ENCODE measurements at places on chromosomes 1 and 21.

GRCh38 chr1:36609241-36610027 lies 126.7 kb upstream of the CSF3R start:
- no peak for DNase-seq

GRCh38 chr1:156534424-156535060 lies 34.0 kb upstream of the MEF2D start:
- no peak for DNase-seq

DNA sequence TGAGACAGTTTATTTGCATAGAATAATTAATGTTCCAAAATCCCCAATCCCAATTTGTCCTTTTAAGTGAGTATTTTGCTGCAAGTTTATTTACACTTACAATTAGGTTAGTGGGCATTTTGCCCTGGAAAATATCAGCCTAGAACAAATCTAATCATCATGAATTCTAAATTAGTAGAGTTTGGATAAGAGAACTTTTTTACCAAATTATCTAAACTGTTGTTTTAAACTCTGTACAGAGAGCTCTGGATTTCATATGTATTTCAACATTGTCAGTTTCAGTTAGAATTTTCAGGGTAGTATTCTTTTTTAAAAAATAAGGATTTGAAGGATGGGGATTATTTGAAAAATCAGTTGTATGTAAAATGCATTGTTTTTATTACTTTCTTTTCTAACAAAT lies 27.8 kb upstream of the UBE2U start:
- no peak for DNase-seq

DNA sequence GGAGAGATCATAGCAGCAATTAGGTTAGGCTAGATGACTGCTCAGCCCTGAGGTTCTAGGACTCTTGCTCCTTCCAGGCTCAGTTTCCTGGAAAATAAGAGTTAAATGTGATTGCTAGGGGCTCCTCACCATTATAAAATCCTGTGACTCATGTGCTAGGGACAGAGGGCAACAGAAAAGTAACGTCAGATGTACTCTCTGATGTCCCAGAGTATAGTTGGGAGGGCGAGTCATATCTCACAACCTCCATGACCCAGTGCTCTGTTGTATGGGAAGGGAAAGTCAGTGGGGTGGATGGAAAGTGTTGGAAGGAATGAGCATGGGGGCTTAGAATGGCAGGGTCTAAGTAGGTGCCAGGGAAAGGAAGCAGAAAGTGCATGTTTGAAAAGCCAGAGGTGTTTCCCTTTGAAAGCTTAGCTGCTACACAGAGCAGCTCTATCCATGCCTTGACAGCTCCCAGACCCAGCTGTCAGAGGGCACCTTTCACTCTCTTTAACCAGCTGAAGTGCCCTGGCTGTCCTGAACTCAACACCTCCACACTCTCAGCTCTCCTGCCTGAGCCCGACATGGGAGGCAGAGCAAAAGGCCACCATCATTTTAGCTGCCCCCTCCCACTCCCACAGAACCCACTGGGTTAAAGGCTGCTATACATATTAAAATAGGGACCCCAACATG lies 11.6 kb downstream of the GJA5 start:
- no peak for DNase-seq

DNA sequence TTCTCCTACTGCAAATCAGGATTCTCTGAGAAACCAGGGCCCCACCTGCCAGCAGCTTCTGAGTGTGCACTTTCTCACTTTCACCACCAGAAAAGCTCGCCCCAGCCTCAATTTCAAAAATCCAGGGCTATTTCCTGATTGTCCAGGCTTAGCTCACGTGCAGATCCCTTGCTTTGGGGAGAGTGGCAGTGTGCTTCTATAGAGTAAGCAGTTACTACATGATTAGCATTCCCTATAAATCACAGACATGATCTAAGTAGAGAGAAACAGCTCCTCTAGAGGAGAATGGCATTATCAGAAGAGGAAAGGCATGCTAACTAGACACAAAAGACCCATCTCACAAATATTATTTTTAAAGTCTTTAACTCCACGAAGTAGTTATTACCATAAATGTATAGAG lies 456.0 kb upstream of the PKN2 start:
- no peak for DNase-seq

- DNase-seq = no peak
Measured at GRCh38 chr1:76053021-76053420, 21.5 kb upstream of the ST6GALNAC3 start.

DNA sequence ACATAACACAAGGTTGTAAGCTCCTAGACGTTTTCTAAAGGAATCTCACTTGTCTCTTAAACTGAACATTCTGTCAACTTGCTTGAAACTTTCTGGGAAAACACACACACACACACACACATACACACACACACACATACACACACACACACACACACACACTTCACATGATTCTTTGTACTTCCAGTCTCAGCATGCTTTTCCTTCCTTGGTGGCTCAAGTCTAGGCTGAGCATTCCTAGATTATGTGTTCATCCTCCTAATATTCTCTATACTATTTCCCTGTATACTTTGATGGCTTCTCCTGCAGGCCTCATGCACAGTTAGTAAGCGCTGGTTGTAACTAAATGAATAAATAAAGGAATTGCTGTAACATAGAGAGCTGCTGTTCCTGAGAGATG lies 372.1 kb downstream of the PTPRC start:
- no peak for DNase-seq

DNA sequence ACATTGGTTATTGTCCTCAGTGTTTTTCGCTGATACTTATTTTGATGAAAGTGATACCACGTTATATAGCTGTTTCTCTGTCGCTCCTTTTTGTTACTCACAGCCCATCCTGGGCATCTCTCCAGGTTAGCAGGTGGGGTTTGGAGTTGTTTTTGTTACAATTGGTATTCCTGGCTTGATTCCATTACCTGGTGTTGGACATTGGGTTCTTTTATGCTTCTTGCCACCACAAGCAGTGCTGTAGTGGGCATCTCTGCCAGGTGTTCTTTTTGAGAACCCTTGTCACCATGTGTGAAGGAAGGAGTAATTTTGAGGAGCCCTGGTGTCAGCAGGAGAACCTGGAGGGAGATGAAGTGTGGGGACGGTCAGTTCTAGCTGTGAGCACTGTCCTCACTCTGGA lies 47.5 kb upstream of the PWP2 start:
- no peak for DNase-seq

GRCh38 chr1:43936431-43937151 lies 3.0 kb downstream of the ARTN start:
- DNase-seq = no peak

DNA sequence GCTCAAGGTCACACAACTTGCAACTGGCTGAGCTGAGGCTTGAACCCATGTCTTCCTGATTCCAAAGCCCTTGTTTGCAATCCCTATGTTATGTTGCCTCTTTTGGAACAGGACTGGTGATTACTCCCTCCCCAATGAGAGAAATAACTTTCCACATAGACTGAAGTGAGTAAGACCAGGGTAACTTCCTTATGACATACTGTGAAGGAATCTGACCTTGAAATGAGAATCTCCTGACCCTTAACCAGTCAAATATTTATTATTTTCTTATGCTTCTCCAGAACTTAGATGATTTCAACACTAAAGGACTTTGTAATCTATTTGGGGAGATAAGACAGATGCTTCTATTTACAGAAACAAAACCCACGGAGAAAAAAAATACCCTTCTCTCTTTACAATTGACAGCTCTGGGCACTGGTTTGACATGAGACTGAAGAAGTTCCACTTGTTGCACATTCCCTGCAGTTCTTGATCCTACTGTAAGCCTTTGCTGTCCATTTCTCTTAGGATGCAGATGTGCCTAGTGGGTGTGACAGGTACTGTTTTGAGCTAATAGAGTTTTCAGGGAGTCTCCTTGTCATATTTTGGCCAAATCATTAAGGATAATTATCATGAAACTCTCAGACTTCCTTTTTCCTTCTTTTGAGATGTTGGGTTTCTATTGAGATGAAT lies 3.9 kb upstream of the RPTN start:
- no peak for DNase-seq

DNA sequence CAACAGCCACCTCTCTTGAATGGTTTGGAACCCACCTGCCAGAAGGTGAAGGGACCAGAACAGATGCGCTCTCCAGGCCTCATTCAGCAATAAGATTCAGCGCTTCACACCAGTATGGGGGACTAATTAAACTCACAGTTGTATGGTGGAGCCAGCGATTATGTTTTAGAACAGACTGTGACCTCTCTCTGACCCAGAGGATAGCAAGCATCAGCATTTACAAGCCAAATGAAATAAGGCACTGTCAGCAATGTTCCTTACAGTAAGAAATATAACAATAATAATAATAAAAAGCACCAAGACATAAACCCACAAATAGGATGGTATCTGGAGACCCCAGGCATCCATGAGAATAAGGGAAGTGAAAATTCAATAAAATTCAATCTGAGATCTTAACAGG lies 6.9 kb upstream of the CDC42BPA start:
- DNase-seq = no peak

GRCh38 chr1:231518485-231519034 lies 9.9 kb upstream of the TSNAX start:
- DNase-seq = no peak

DNA sequence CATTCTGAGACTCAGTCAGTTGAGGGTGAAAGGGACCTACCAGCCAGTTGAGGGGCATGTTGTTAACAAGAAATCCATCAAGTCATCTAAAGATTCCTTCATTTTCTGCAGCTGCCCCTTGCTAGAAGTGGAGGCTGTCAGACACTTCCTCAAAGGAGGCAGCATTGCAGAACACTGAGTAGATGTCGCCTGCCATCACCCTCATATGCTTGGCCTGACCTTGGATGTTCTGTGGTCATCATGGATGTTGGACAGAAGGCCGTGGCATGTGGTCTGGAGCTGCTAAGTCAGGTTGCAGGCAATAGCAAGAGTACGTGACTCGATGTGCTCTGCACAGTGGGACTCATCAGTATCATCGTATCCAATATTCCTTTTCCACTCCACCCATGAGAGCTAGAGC lies 70.6 kb downstream of the GATAD2B start:
- no peak for DNase-seq

- DNase-seq = no peak
Measured at GRCh38 chr1:115842948-115843347, 2.0 kb upstream of the NHLH2 start.

DNA sequence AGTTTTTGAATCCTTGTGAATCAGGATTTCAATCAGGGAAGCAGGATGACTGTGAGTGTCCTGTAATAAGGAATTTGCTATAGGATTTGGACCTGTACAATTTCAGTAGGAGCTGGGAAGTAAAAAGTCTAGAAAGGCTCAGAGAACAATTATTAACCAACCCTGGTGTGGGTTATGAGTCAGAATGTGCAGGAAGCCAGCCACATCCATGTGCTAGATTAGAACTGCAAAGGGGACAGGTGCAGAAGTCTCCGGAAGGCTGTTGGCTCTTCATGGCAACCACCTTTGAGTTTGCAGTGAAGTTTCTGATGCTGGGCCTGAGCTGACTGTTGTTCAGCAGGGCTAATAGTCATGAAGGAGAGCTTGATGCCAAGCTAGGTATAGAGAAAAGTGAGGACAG lies 70.7 kb downstream of the SPATA46 start:
- DNase-seq = no peak

DNA sequence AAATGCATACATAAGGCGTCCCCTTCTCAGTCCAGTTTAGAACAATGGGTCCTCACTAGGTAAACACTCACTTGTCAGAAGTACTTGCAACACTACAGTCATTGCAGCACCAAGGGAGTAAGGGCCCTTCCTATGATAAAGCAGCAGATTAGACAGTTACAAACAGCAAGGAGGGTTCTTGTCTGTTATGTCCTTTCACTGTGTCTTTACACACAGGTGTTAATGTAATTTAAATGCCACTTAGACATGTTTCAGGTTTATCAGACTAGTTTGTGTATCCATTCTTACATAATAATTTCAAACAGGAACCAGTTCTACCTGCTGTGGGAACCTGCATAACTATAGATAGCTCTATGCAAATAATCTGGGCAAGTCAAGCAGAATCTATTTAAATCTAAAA lies 105.6 kb upstream of the USH2A start:
- no peak for DNase-seq

DNA sequence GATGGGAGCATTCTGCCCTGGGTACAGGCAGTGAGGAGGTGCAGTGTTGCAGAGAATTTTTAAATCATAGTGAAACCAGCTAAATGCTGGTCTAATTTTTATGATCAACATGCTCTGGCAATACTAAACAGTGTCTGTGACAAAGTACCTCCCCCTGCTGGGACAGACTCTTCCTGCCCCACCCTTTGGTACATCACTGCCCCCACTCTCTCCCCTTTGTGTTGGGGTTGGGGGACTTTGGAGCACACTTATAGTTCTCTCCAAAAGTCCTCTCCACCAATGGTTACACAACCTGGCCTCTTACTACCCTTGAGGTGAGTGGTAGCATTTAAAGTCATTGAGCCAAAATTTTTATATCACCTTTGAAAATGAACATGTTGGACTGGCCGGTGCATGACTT lies 48.2 kb upstream of the GUCA2B start:
- no peak for DNase-seq

GRCh38 chr1:37152491-37152890 lies 118.2 kb upstream of the GRIK3 start:
- DNase-seq = no peak

DNA sequence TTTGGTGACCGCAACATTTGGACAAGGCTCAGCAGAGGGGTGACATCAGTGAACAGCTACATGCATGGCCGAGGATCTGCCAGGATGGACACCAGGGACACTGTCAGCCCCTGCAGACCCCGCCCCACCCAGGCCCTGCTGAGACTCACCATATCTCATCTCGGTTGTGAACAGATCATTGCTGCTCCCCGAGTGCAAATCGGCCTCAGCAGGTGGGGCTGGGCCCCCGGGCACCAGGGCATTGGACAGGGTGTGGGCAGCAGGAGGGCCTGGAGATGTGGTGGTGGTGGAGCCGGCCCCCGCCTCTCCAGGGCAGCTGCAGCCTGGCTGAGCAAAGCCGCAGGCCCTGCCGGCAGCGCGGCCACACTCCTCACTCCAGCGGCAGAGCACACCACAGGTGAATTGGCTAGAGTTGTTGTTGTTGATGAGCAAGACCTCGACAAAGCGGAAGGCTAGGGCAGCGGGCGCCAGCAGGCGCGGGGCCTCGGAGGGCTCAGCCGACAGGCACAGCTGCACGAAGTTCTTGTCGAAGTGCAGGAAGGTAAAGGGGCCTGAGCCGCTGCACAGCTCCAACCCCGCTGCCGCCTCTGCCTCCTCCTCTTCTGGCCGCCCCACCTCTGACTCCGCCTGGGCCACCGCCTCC lies 8.2 kb downstream of the ADGRB2 start:
- DNase-seq = no peak

DNA sequence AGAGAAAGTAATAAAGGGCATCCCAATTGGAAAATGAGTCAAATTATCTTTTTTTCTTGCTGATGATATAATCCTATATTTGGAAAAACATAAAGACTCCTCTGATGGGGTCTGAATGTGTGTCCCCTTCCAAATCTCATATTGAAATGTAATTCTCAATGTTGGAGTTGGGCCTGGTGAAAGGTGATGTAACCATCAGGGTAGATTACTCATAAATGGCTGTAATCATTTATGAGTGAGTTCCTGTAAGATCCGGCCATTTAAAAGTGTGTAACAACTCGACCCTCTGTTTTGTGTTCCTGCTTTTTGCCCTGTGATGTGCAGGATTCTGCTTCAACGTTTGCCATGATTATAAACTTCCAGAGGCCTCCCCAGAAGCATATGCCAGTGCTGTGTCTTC lies 44.3 kb upstream of the MAP1LC3C start:
- DNase-seq = no peak
